ENCODE measurements at places on chromosomes 4 and X.

DNA sequence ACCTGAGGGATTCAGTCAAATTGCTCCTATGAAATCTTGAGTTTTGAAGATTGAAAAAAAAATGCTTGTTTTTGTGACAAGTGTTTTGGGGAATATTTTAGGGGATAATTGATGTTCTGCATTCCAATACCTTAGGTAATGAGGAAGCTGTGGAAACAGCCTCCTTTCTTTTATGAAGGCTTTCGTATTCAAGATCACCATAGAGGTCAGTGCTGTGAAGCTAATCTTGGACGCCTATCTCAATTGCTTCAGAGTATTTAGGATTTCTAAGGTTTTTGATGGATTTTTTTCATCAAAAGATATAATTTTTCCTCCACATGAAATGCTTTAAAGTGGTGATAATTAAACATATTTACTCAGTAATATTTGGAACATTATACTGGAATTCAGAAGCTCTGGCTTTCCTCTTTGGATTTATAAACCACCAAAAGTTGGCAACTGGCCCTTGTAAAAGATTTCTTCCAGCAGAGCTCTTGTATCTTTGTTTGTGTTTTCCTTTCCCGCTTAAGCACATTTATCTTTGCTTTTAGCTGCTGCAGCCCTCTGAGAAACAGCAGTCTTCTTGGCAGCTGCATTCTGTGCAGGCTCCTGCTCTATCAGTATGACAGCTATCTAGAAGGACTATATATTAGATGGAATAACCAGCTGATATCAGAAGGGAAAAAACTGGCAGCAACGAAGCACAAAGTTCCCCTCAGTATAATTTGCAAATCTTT, 63.7 kb downstream of the HMGB2 start:
- DNase-seq, result no peak

DNA sequence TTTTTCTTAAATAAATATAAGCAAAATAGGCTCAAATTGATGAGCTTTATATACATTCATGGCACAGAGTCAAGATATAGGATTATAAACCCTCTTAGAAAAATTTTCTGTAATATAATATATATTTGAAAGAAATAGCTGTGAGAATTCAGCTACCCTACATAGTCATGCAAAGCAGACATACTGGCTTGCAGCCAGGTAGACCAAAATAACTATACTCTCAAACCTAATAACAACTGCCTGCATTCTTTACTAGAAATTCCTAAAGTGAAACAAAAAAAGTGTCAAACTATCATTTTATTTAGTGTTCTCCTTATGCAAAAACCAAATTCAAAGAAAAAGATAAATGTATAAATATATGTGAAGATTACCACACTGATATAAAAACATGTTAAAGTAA, 1390.2 kb downstream of the C4orf33 start:
- peak; percentile 7 for DNase-seq

DNA sequence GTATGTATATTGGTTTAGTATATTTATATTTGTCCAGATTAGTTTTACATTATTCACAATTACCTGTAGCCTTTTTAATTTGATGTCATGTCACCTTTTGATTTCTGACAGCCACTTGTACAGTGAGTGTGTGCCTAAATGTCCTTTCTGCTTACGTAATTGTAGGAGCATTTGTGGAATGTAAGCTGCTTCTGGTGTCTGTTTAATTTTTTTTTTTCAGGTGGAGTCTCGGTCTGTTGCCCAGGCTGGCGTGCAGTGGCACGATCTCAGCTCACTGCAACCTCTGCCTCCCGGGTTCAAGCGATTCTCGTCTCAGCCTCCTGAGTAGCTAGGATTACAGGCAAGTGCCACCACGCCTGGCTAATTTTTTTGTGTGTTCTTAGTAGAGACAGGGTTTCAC, 91.2 kb upstream of the XAGE2 start:
- DNase-seq, result no peak

- DNase-seq, result no peak
Measured at GRCh38 chr4:153798901-153799693, 10.2 kb upstream of the SFRP2 start.

GRCh38 chr4:26459054-26459755, 31.1 kb downstream of the CCKAR start:
- DNase-seq, result peak; percentile 67

- peak; percentile 57 for DNase-seq
Measured at GRCh38 chr4:108570993-108571569, 49.3 kb upstream of the RPL34 start.

DNA sequence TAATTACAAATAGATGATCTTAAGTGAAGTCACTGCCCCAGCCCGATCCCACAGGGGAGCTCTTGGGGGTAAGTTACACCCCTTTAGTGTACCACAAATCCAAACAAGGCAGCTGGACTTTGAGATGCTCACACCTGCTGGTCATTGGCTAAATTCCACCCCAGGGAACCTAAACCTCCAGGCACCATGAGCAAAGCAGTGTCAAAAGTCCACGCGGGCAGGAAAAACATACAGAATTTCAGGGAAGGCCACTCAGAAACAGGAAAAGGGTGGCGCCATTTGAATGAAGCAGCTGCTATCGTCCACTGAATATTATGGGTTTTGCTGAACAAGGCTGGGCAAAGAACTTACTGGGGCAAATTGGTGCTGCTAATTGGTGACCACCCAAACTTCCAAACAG, 30.9 kb downstream of the SUPT20HL1 start:
- no peak for DNase-seq

DNA sequence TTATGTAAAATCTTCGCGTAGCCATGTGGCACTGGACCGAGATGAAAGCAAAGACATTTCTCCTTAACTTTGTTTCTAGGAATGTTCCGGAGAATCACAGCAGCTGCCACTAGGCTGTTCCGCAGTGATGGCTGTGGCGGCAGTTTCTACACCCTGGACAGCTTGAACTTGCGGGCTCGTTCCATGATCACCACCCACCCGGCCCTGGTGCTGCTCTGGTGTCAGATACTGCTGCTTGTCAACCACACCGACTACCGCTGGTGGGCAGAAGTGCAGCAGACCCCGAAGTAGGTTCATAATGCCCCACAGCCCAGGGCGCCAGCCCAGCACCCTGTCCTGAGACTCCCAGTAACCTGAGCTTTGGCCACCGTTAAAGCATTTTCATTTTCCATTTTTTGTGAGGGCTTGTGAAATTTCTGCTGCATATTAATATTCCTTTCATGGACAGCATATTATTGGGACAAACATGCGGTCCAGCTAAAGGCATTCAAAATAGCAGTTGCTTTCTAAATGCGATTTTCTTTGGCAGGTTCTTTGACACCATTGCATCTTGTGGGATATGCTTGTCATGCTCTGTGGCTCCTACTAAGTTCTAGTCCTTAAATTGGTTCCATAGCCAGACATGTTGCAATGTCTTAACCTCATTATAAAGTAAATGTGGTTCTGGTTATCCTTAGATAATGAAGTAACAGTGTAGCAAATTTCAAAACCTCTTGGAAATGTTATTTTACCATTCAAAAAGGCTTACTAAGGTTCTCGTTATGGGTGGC, 49.1 kb upstream of the MSANTD1 start:
- no peak for DNase-seq

DNA sequence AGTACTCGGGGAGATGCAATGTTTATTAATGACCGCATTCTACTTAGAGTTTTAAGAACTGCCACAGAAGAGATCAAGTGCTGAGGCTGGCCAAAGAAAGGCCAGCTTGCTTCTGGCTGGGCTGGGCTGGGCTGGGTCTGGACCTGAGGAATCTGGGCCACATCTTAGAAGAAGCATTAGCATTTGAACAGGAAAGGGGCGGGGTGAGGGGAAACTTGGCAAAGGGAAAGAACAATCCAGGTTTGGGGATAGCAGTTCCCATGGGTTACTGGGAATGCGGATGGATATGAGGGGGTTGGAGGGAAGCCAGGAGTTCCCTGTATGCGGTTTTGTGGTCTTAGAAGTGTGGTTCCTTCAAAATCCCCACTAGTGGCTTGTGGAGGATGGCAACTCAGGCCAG, 83.3 kb downstream of the CLDN34 start:
- DNase-seq, result peak; percentile 27

DNA sequence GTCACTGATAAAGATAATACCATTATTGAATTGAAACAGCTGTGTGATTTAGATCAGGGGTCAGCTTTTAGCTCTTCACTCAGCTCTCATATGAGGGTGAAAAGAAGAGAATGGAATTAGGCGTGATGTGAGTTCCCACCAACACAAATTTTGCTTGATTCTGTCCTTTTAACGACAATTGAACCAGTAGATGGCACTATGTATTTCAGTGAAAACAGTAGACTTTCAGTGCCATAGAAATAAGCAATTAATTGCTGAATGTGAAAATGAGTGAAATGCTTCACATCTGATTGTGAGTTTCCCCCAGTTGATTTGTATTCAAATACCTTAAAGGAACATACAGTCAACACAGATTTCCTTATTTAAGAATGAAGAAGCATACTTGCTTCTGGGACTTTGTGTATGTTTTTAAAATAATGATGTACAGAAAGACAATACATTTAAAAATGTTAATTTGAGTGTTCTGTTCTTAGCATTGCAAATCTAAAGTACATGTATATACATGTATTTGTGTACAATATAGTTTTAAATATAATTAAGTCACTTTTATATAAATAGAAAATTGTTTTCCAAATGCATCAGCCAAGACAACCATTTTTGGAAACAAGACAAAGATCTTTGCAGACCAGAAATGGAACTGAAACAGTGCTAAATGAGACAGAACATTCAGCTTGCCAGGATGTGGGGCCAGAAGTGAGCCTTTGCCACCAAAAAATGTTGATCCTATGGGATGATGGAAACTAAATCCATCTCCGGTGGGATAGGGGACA, 178.8 kb downstream of the SNCA start:
- DNase-seq, result peak; percentile 47

- DNase-seq, result peak; percentile 85
Measured at GRCh38 chr4:133775881-133776280, 425.7 kb downstream of the PABPC4L start.

DNA sequence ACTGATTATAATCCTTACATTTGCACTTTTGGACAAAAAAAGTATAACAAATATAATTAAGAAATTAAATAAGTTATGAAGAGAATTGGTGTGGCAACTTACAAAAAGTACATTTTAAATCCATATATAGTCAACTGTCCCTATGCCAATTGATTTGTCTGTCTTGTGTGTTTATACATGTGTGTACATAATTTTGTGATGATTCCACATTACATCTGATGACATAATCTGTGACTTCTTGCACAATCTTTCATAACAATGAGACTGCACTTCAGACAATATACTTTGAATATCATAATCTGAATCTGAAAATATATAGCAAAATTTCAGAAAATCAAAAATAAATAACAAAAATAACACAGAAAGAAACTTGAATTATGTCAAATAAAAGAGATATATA, 953.4 kb downstream of the FAT4 start:
- DNase-seq, result peak; percentile 86

DNA sequence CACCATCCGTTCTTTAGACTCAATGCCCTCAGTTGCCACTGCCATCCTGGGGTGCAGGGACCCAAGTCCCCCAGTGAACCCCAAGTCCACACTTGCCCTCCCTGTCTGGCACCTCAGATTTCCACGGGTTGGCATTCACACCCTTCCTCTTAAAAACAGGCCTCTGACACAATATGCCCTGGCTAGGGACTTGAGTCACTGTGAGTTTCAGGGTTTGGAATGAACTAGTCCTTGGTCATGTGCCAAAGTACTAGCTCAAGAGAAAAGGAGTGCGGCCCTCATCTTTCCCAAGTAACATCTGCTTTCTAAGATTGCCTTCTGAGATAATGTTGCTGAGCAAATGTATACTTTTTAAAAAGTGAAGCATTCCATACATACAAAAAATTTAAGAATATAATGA, 134.0 kb downstream of the MID1 start:
- DNase-seq, result peak; percentile 89

- no peak for DNase-seq
Measured at GRCh38 chr4:78320349-78320935, 231.1 kb upstream of the ANXA3 start.

DNA sequence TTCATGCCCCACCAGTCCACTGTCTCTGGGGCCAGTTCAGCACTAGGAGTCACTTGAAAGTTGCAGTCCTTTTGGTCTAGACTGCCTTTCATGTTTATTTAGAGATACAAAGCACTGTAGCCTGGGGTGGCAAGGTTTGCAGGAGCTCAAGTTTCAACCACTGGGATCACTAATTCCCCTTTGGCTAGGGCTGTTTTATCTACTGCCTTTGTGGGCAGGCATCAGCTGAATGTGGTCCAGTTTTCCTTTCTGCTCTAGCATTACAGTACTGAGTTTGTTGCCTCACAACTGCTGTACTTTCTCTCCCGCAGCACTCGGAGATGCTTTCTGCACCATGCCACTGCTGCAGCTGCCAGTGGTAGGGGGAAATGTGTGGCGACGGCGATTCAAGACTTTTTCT, 222.3 kb upstream of the HDX start:
- no peak for DNase-seq

- no peak for DNase-seq
Measured at GRCh38 chrX:71638409-71638808, 20.1 kb upstream of the CXCR3 start.

DNA sequence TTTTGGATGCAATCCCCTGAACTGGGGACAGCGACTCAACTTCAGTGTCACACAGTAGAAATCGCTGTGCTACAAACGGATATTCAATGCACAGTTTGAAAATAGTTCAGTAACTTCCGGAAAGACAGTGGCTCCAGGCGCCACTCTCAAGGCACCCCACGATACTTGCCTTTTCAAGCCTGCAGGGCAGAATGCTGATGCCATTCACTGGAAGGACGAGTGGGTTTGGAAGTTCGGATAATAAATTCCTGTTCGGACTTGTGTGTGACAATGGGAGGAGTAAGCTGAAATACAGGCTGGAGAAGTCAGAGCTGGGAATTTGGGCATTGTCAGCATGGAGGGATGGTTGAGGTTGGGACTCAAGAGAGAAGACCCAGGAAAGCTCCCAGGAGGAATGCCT, 64.3 kb upstream of the HELT start:
- peak; percentile 38 for DNase-seq

- DNase-seq, result peak; percentile 3
Measured at GRCh38 chr4:132330994-132331393, 818.1 kb upstream of the PCDH10 start.

DNA sequence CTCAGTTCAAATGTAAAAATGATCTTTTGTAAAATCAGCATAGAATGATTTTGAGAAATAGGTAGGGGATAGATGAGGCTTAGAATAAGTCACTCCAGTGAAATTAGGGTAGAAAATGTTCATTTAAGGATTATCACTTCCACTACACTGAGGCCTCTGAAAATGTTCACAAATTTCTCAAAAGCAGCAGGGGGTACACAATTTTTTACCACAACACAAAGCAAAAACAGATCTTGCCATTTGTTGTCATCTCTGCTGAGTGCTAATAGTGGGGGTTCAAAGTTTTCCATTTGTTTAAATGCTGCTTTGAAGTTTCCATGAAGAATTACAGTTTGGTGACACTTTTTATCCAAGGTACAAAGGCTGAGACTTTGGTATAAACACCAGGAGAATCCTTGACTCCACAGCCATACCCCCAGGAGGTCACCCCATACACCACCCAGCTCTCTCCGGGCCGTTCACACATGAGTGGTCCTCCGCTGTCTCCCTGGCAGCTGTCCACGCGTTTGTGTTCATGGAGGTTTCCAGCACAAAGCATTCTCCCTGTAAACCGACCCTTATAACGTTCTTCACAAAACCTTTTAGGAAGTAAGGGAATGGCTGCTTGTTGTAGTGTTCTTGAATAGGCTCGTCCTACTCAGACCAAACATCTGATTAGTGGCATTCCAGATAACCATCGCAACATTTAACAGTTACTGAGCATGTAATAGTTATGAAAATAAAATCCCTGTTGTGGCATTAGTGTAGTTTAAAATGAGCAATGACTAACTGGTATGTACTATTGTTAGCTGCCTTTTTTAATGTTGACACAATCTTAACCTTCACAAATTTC, 71.0 kb downstream of the PRSS12 start:
- DNase-seq, result peak; percentile 56
